Activated T-cell treated with anti-CD3 and anti-CD28 coated beads, Interleukin-2, amount 50 U/mL, for 72 hours (primary cell): ENCODE measurements at places on chromosomes 7 and 10. TPM values are rescaled to one million over a fixed set of nuclear protein-coding genes. Genes with fewer than 3 reads are reported as not detected.

The ITGA8 gene
- not detected for total RNA-seq

The STK31 gene
- not detected for total RNA-seq

The PHYH gene
- 14.1 TPM for total RNA-seq

The TDRD1 gene
- 0.09 TPM for total RNA-seq

The ENTPD1 gene
- 12.9 TPM for total RNA-seq

The SAP25 gene
- total RNA-seq, result 21.4 TPM

The ACBD7 gene
- 5.5 TPM for total RNA-seq

The ASAH2 gene
- total RNA-seq, result 3.9 TPM

The GRID2IP gene
- total RNA-seq, result 0.29 TPM

The DYNC1I1 gene
- not detected for total RNA-seq

The CC2D2B gene
- 0.22 TPM for total RNA-seq

The HMX3 gene
- total RNA-seq, result 1.2 TPM

The ERV3-1 gene
- 14.6 TPM for total RNA-seq

The SPDYE2 gene
- not detected for total RNA-seq

The TMEM184A gene
- total RNA-seq, result 0.10 TPM

The C1QL3 gene
- not detected for total RNA-seq

The CUZD1 gene
- 1.5 TPM for total RNA-seq

The INHBA gene
- total RNA-seq, result 0.19 TPM

The STEAP4 gene
- total RNA-seq, result not detected

The ITPRIP gene
- total RNA-seq, result 29.7 TPM

The FAM221A gene
- 8.0 TPM for total RNA-seq

The TLX1 gene
- not detected for total RNA-seq

The ZP3 gene
- 11.8 TPM for total RNA-seq

The COBL gene
- total RNA-seq, result not detected

The NEBL gene
- 0.17 TPM for total RNA-seq

The TRIL gene
- not detected for total RNA-seq

The HOXA6 gene
- total RNA-seq, result 0.31 TPM

The LLCFC1 gene
- not detected for total RNA-seq

The CARD11 gene
- total RNA-seq, result 101 TPM

The CDC14C gene
- total RNA-seq, result not detected

The ADRB1 gene
- total RNA-seq, result not detected

The CNTNAP2 gene
- total RNA-seq, result not detected

The SMKR1 gene
- total RNA-seq, result 4.3 TPM

The MYOZ1 gene
- total RNA-seq, result not detected

The EGFR gene
- total RNA-seq, result 0.09 TPM

The PNLIP gene
- not detected for total RNA-seq

The OR2A5 gene
- total RNA-seq, result not detected

The C7orf57 gene
- total RNA-seq, result 0.56 TPM

The BAIAP2L1 gene
- total RNA-seq, result 5.1 TPM
